ENCODE measurements at places on chromosomes 13 and 19.

- no peak for DNase-seq
Measured at GRCh38 chr13:76863022-76863421, 23.2 kb downstream of the KCTD12 start.

DNA sequence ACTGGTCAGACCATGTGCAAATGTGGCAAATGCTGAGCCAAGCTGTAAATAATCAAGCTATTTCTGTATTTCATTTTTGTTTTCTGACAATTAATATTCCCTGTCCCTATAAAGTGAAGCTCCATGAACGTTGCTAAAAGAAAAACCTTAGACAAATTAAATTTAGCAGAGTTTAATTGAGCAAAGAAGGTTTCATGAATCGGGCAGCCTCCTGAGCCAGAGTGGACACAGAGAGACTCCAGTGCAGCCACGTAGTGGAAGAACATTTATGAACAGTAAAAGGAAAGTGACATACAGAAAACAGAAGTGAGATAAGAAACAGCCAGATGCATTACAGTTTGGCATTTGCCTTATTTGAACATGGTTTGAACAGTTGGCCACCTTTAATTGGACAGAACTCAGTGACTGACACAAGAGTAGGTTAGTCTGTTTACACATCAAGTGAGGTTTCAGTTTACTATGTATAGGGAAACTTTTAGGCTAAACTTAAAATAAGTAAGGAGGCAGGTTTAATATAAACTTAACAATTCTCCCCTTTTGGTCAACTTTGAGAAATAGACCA lies 69.7 kb downstream of the UFM1 start:
- DNase-seq, result no peak

DNA sequence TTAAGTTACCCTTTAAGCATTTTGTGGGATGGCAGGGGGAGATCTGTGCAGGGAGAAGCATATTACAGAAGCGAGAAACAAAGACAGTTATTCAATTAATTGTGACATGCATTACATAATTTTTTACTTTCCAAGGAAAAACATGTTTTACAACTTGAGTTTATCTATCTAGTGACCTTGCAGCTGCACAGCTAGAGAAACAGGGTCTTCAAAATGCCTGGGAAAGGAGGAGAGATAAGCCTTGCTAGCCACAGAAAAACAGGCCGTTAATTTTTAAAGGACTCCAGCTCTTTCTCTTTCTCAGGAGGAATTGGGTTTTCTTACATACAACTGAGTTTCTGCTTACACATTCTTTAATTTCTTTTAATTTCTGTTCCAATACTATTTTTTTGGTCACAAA lies 14.8 kb upstream of the ZNF431 start:
- DNase-seq, result no peak

- DNase-seq, result no peak
Measured at GRCh38 chr13:50574731-50575130, 268.8 kb downstream of the DLEU7 start.

- no peak for DNase-seq
Measured at GRCh38 chr19:2046046-2046907, 4.8 kb downstream of the MKNK2 start.

GRCh38 chr13:82658811-82659210 lies 1223.5 kb downstream of the SLITRK1 start:
- no peak for DNase-seq

DNA sequence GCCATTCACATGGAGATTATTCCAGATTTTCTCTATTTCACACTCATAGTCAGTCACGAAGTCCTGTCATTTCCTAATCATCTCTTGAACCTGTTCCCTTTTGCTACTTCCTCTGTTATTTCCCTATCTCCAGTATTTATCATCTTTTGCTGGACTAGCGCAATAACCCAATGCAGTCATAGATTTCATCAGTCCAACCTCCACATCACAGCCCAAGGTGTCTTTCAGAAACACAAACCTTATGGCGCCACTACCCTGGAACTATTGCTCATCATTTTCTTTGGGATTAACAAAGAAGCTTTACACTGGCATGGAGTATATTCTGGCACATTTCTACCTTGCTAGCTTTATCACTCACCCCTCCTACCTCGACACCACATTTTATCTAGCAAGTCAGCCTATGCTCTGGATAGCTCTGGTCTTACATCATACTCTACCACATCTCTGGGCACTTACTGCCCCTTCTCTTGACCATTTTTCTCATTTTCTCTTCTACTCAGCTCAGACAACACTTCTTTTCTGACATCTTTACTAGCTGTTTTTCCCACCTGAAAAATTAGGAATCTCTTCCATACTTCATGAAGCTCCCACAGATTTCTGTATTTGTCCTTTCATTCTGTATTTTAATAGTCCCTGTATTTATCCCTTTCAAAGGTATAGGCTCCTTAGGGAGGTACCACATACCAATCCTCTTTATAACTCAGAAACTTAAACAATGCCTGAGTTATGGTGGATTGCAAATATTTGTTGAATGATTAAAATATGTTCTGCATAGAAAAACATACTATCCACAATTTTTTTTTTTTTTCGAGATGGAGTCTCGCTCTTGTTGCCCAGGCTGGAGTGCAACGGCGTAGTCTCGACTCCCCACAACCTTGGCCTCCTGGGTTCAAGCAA lies 534.7 kb downstream of the KLF12 start:
- DNase-seq, result no peak

DNA sequence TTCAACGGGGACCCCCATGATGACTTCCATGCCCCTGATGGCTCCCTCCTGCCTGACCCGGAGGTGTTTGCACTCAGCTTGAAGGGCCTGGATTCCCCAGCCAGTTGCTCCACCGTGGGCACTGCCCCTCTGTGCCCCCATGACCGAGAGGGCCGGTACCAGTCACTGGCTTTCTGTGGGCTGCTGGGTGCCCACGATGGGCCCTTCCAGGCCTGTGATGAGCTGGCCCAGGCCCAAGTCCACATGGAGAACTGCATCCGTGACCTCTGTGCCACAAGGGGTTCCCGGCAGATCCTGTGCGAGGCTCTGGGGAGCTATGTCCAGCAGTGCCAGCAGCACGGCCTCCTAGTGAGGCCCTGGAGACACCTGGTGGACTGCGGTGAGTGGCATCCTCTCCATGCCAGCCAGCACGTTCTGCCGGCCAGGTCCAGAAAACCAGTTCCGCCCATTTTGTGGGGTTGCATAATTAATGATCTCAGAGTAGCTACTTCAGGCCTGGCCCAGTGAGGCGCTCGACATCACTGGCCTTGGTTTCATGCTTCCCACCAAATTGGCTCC lies 34.9 kb upstream of the FXYD3 start:
- no peak for DNase-seq

- DNase-seq, result no peak
Measured at GRCh38 chr13:52810011-52810410, 38.4 kb downstream of the PCDH8 start.

GRCh38 chr13:41641429-41641828 lies 184.1 kb downstream of the RGCC start:
- DNase-seq, result no peak

DNA sequence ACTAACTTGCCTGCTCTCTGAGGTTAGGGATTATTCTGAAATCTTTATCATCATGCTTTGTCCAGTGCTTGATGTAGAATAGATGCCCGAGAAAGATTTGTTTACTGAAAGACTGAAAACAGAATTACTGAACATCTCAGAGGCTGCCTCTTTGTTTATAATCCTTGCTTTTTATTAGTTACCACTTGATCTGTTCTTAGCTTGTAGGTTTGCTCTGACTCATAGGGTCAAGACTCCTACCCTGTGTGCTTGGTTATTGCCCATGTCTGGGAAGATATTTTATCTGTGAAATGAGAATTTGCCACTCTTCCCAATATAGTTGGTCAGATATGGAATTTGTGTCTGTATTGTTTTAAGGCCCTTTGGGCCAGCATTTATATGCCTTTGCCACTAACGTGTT lies 675.3 kb downstream of the DIAPH3 start:
- DNase-seq, result no peak

GRCh38 chr13:73997964-73998363 lies 136.2 kb downstream of the KLF12 start:
- DNase-seq, result no peak

DNA sequence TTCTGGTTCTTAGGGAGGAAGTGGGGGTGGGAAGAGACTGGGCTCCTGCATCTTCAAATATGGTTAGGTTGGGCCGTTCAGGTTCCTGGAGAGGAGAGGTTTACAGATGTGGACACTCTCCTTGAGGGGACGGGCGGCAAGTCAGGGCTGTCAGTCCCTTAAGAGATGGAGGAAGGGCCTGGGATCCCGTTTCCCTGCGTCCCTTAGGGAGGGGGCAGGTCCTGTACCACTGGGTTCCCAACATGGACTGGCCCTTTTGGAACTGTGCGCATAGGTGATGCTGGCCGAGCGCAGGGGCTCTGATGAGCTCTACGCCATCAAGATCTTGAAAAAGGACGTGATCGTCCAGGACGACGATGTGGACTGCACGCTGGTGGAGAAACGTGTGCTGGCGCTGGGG lies 10.9 kb upstream of the CACNG7 start:
- no peak for DNase-seq

DNA sequence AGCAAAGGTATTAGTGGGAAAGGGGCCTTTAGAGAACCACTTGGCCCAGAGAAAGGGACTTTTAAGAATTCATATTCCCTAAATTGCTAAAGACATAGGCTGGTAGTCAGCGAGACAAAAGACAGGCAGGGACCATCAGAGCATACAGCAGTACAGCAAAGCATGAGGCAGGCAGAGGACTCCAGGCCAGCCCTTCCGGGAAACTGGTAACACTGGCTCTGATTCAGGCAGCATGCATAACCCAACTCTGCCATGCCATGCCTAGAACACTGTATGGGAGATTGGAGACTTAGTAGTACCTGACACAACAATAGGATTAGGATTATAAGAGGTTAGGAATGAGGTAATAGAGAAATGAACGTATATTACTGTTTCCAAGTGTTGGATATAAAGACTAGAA lies 34.9 kb downstream of the CAB39L start:
- no peak for DNase-seq

GRCh38 chr13:94209117-94209516 lies 270.4 kb downstream of the DCT start:
- no peak for DNase-seq

DNA sequence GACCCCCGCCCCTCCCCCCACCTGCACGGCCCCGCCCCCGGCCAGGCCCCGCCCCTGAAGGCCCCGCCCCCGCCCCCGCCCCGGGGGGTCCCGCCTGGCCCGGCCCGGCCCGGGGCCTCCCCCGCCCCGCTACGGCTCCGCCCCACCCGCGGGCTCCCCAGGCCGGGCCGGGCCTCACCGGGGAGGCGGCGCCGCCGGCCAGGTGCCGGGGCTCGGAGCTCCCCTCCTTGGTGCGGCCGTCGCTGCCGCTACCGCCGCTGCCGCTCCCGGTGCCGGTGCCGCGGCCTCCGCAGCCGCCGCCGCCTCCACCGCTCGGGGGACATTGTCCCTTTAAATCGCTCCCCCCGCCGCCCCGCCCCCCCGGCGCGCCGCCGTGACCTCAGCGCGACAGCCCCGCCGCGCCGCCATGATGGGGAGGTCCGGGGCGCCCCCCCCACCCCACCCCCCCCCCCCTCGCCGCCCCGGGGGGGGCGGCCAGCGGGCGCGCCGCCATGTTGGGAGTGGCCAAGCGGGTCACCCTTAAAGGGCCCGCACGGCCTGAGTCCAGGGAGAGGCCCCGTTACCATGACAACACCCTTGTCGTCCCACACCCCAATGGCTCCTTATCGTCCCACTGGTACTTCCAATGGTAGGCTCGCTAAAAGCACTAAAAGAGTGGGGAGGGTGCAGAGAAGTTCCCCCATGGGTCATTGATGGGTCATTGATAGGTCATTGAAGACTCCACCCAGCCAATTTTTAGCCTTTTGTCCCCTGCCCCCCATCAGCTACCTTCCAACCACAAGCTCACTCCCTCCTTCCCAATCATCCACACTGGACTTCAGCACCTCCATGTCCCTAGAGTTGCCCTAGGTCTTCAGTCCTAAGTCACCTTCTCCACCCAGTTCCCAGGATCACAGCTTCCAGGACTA lies at the start of gene WIZ:
WIZ (minus strand) TSS at position 337 of the 908 bp plus-strand sequence. CDS start 1,649 bp downstream, outside the sequence.
- peak; percentile 85 for DNase-seq

DNA sequence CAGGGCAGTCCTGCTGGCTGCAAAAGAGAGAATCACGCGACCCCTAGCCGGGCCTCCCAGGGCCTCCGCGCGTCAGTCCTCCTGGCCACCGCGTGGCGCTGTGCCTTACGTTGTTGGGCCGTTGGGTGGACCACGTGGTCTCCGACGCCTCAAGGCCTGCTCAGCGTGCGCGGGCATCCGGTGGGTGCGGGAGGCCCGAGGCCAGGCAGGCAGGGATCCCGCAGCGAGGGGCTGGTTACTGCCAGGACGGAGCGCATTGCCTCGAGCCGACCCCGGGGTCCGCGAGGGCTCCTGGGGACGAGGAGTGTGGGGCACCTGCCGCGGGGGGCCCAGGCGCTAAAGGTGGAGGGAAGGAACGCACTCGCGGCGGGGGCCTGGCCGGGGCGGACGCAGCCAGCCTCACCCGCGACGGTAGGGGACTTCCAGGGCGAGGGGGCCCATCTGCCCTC lies at the start of gene TDRD12:
TDRD12 (plus strand) TSS at position 157 of the 449 bp plus-strand sequence. CDS start 306 bp downstream, outside the sequence.
- DNase-seq, result no peak

DNA sequence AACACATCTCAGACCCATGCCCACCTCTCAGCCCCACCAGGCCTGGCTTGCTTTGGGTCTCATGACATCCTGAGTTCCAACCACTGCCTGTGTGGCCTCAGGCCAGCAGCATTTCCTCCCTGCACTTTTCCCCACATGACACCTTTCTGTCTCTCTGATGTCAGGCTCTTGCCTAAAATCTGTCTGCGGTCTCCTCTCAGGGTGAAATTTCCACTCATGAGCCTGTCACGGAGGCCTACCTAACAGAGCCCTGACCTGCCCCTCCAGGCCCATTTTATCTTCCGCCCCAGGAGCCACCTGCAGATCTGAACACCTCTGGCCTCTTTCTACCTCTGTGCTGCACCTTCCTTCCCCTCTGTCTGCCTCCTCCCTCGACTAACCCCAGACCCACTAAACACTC lies 93.5 kb downstream of the ZDHHC20 start:
- no peak for DNase-seq

- peak; percentile 60 for DNase-seq
Measured at GRCh38 chr13:87669379-87669978, 1.7 kb upstream of the SLITRK5 start.

GRCh38 chr13:103517768-103518102 lies 451.5 kb upstream of the SLC10A2 start:
- DNase-seq, result no peak

- DNase-seq, result no peak
Measured at GRCh38 chr19:47598407-47599349, 10.3 kb upstream of the BICRA start.

GRCh38 chr13:32300920-32301319 lies 14.2 kb downstream of the ZAR1L start:
- DNase-seq, result no peak

DNA sequence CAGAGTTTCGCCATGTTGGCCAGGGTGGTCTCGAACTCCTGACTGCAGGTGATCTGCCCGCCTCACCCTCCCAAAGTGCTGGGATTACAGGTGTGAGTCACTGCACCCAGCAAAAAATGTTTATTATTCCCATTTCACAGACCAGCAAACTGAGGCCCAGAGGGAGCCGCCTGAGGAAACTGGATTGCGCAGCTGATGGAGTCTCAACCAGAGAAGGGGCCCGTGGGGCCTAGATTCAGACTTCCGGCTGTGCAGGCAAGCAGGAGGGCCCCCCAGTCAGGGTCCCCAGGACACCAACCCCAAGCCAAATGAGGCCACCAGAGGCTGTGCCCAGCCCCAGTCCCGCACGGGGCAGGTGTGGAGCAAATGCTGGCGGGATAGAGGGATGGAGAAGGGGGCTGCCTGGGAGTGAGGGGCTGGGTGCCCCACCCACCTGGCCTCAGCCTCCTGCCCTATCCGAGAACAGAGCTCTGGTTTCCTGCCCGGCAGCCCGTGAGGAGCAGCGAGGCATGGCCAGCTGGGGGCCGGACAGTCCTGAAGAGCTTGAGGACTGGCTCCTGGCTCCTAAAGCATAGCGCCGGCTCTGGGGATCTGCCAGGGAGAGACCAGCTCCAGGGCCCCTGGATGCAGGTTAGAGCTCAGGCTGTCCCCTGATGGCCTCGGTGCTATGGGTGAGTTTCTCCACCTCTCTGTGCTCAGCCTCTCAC lies 22.0 kb downstream of the MISP start:
- no peak for DNase-seq
